ENCODE measurements at places on chromosomes 7 and 10.

GRCh38 chr10:31274310-31274709 lies 44.7 kb upstream of the ZEB1 start:
- no peak for DNase-seq

GRCh38 chr7:77674878-77675277 lies 21.4 kb upstream of the RSBN1L start:
- DNase-seq: no peak

- no peak for DNase-seq
Measured at GRCh38 chr10:120505866-120506265, 48.8 kb downstream of the PLPP4 start.

DNA sequence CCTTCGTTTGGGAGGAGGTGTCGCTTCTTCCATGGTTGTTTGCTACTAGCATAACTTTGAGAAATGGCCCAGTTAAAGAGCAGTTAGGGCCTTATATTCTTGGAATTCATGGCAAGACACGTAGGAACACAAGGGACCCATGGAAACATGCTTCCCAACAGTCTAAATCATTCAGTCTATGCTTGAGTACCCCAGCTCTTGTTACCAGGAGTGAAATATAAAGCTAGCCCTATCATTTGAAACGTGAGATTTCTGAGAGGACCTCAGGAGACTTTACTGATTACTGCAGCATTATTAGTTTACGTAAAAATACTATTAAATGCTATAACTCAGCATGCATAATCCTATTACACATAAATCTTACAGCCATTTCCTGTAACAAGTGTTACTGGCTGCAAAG lies 328.6 kb upstream of the CDC14C start:
- no peak for DNase-seq

DNA sequence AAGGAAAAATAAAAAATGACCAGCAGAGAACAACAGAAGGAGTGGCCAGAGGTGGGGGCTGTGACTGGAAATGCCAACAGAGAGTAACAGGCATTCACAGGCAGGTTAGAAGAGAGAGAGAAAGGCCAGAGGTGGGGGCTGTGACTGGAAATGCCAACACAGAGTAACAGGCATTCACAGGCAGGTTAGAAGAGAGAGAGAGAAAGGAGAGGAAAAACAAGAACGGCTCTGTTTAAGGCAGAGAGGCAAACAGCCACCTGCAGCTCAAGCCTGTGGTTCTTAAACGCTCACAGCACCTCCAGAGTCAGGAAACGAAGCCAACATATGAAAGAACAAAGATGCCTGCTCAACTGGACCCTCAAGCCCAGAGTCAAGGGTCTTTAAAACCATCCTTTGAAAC lies 39.5 kb upstream of the DGKI start:
- DNase-seq: no peak

GRCh38 chr10:48667960-48668590 lies 16.6 kb upstream of the WDFY4 start:
- no peak for DNase-seq

DNA sequence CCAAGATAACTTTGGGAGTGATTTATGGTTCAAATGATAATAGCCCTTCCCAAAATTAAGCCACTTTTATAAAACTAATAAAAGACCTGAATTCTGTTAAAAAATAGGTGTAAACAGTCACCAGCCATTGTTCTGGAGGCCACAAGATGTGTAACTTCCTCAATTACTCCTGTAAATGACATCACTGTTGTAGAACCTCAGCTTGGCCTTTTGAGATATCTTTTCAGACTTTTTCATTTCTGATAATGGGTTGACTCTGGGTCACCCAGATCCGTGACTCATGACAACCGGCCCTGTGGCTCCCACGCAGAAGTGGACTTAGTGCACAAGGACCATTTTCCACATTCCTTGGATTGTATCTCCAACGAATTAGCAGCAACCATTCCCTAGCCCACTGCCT lies 106.6 kb downstream of the DKK1 start:
- DNase-seq: no peak

DNA sequence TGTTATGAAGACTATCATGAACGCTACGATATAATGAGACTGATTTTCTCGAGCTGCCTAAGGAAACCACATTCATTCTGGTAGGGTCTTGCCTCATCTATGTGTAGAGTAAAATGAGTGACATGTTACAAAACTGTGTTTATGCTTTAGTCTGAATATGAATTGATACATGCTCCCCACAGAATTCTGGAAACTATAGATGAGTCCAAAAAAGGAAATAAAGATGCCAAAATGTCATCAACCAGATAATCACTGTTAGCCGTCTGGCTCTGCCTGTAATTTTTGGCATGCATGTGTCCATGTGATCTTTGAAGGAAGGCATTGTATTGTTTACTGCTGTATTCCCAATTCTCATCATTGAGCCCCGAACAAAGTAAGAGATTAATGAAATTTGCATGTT lies 42.6 kb upstream of the GPR37 start:
- no peak for DNase-seq

DNA sequence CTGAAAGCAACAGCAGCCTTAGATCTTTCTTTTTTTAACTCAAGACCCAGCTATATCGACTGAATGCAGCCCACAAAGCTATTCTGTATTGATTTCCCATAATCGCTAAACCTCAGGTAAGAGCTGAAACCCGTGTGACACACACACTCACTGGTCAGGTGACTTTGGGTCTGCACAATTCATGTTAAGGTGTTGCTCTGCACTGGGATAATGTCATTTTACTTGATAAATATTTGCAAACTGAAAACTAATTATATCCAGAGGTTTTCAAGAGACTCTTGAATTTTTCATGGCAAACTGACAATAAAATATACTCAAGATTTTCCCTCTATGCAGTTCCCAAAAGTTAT lies 33.1 kb downstream of the SCRN1 start:
- no peak for DNase-seq

DNA sequence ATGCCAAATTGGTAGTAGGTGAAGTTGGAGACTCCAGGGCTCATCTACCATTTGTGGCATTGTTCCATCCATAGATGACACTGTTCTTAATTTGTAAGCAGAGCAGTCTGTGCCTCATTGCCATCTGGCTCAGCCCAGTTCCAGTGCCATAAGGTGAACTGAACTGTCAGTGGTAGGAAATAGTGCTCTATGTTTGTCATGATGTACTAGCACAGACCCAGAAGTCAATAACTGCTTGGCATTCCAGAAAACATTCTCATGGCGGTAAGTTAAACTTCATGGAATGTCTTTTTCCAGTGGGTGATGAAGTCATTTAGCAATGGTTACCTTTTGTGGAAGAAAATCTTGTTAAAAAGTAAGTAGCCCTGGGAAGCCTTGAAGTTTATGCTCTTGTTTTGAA lies 302.7 kb downstream of the SUGCT start:
- DNase-seq: no peak

DNA sequence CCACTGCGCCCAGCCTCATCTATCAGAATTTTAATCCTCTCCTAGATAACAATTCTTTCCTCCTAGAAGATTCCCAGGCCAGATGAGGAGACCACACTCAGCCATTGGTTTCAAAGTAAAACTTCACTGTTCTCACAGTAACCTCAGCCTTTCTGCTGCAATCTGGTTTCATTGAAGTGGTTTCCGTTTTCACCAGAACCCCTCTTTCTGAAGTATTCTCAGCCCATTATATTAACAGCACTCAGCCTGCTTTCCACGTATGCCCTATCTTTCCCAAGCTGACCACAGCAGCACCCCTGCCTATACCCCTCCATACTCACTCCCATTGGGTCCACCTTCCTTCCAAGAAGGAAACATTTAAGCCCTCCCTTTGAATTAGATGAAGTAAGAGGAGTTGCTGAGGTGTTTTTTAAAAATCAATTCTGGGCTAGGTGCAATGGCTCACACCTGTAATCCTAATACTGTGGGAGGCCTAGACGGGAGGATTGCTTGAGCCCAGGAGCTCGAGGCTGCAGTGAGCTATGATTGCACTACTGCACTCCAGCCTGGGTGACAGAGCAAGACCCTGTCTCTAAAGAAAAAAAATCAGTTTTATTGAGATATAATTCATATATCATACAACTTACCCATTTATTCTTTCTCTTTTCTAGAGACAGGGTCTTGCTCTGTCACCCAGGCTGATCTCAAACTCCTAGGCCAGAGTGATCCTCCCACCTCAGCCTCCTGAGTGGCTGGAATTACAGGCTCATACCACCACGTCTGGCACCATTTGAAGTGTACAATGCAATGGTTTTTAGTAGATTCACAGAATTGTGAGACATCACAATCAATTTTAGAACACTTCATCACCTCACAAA lies 11.3 kb downstream of the PLAU start:
- no peak for DNase-seq

- DNase-seq: no peak
Measured at GRCh38 chr10:86165666-86166065, 200.9 kb downstream of the GRID1 start.

DNA sequence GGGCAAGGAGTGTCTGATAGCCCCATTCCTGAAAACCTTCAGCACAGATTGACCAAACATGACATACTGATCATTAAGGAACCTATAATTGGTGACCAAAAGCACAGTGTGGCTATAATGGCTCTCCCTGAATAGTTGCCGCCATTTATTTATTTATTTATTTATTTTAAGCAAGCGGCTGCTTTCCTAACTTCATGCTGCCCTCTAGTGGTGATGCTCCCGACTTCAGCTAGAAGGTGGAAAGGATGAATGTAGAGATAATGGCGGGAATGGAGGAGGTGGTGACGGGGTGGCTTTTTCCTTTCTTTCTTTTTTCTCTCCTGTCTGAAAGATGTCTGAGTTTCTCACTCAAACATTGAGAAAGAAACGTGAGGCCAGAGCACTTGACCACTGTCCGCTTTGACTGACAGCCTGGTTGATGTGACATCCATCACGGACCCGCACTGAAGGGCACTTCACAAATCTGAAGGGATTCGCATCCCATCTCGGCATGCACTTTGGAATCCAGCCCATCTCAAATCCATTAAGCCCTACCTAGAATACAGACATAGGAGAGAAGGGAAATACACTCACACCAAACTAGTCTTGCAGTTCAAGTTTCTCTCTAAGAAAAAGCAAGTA lies 1090.1 kb downstream of the KCNMA1 start:
- DNase-seq: no peak

GRCh38 chr7:84484502-84485079 lies 290.0 kb upstream of the SEMA3A start:
- no peak for DNase-seq

- DNase-seq: no peak
Measured at GRCh38 chr7:139937715-139938114, 108.7 kb downstream of the TBXAS1 start.

DNA sequence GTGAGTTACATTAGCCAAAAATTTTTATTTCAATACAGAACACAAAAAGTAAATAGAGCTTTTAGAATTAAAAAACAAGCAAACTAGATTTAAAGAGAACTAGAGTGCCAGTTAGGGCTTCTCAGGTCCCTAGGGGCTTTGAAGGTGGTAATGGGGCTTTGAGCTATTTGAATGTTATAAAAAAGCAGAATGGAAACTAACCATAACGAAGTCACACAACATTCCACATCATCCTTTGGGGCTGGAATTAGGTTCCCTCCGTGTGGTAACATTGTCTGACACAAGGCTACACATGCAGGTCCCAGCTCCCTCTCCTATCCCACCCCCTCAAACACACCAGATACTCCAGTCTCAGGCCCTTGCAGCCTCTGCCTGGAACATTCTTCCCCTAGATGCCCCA lies 15.3 kb downstream of the JAZF1 start:
- no peak for DNase-seq

- DNase-seq: no peak
Measured at GRCh38 chr7:36724996-36725395, 702 bp upstream of the AOAH start.

- DNase-seq: no peak
Measured at GRCh38 chr10:90204956-90205314, 503.5 kb downstream of the KIF20B start.

GRCh38 chr7:95687759-95688343 lies 84.5 kb upstream of the DYNC1I1 start:
- no peak for DNase-seq

GRCh38 chr7:124713086-124713485 lies 52.5 kb downstream of the GPR37 start:
- DNase-seq: no peak

DNA sequence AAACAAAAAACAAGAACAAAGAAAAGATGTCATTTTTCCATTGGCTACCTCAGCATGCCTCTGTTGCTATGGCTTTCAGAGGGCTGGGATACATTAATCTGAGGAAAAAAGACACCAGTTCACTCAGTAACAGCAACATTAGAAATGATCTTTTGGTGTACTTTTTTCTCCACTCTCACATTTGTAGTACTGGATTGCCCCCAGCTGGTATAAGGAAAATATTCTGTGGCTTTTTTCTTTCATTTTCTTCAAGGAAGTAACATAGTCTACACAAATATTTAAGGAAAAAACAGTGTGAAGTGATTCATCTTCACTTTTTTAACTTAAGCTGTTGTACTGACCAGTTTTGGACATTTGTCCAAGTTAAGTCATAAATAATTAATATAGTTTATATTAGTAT lies 482.3 kb downstream of the SORCS1 start:
- no peak for DNase-seq

GRCh38 chr10:86659161-86659691 lies 4.9 kb downstream of the OPN4 start:
- no peak for DNase-seq

GRCh38 chr7:107661865-107662379 lies 1.3 kb downstream of the SLC26A4 start:
- no peak for DNase-seq

DNA sequence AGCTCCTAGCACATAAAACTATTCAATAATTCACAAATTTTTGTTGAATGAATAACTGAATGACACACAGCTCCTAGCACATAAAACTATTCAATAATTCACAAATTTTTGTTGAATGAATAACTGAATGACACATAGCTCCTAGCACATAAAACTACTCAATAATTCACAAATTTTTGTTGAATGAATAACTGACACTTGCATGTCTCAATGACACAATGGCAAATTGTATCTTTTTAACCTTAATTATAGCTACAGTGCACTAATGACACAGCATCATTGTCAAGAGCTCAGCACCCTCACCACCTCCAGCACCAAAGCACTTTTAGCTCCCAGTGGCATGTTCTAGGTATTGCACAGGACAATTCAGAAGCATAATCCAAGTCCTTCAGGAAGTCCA lies 131.6 kb downstream of the PDE1C start:
- DNase-seq: no peak

DNA sequence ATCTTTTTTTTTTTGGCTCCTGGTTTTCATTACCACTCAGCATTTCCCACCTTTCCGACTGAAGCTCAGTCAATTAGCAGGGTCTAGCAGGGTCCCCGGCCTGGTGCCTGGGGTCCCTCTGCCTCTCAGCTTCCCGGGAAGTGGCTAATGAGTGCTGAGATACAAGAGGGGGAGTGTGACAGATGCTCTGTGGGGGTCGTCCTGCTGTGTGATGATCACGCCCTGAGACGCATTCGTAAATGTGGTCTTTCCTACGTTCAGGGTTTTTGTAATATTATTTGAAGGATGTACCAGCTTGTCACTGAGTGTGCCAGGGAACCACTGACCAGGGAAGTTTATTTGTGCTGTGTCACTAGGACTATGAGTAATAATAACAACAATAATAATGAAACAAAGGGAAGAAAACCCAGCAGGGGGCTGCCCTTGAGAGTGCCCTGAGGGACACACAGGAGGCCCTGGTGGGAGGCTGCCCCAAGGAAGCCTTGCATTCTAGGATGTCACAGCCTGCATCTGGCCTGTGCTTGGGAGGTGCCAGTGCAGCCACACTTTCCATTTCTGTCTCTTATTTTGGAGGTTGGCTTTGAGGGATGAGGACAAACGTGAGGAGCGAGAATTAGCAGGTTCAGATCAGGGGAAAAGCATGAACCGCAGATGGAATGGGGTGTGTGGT lies 337.8 kb downstream of the ADARB2 start:
- no peak for DNase-seq

GRCh38 chr7:157892751-157893523 lies 556.1 kb downstream of the DNAJB6 start:
- no peak for DNase-seq
